ENCODE measurements at places on chromosomes 3 and 15.

DNA sequence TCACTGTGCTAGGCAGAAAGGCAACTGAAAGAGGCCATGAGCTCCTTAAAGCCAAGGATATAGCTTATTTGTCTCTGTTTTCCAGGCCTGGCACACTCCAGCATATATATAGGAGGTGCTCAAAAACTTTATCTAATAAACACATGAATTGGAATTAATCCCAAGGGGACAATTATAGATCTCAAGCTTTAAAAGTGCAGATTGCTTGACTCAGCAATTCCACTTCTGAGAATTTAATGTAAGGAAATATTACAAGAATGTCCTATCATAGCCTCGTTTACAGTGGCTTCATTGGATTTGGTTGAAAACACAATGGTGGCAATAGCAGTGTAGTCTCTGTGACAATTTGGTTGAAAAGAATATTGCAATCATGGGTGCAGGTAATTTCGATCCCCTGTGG, 267.3 kb downstream of the SHQ1 start:
- no peak for DNase-seq

- no peak for DNase-seq
These were observed 1.7 kb upstream of the TLR9 start for GRCh38 chr3:52227117-52227516.

GRCh38 chr15:27705056-27705455, 394.1 kb downstream of the OCA2 start:
- DNase-seq: no peak

DNA sequence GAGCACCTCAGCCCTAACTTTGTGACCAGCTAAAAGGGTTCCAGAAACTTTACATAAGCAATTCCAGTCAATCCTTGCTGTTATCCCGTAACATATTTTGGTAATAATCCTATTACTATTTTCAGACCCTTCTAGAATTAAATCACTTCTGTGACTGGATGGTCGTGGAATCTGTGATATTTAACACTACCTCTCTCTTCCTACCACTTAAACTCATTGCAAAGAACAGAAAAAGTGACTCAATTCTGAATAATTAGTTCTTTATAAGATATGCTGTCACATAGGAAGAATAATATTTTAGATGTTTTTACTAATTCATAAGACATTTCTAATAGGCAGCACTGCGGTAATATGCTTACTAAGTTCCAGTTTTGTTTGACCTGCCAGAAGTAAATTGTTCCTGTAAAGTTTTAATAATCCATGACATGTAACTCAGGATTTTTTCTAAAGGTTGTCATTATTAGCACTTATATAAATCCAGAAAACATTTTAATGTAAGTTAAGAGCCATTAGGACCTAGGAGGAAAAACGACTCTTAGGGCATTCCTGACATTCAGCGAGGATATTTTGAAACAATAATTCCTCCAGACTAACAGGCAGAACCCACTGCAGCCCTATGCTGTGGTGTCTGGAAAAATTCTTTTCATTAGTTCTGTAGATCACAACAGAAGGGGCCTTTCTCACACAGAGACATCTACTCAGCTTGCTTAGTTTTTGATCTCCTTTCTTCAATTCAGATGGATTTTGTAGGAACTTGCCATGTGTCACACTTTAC, 113.3 kb upstream of the MBNL1 start:
- no peak for DNase-seq

- no peak for DNase-seq
These were observed 300.3 kb downstream of the TAFA4 start for GRCh38 chr3:68631850-68632545.

DNA sequence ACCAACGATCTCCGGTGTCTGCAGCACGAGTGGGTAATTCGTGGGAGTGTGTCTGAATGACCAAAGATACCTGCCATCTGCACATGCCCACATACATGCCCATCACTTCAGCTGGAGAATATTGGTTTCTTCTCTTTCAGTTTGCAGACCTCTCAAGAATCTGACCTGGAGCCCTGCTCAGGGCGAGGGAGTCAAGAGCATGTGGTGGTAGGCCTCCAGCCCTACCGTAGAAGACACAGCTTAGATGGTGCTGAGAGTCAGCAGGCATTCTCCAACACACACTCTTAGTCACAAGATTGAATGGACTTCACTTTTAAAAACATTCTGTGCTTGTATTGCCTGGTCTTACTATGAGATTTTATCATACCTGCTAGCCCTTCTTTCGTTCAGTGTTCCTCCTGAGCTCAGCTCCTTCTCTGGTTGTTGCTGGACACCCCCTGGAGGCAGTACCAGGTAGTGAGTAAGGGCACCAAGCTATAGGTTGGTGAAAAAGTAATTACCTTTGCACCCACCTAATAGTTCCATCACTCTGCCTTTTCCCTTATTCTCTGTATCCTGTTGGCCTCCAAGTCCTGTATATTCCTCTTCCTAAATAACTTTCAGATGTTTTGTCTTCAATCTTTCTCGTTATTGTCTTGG, 252.0 kb downstream of the CACNA2D3 start:
- DNase-seq: no peak

DNA sequence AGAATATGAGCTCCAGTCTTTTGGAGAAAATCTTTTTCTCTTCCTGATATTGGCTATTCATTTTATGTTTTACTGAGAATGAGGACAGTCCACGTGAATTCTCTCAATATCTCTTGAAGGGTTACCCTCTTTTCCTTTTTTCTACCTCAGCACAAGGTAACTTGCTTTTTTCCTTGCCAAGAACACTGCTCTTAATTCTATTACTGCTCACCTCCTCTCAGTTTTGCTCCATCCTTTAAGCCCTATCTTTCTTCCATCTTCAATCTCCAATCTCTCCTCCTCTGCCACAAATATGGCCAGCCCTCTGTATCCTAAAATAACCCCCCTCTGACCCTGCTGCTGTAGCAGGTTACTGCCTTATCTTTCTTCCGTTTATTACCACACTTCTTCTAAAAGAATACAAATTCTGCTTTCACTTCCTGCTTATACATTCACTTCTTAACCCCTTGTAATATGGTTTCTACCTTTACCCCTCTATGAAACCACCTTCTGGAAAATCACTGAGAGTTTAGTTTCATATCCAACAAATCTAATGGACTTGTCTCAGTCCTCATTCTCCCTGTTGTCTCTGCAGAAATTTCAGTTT, 89.0 kb downstream of the NFKBIZ start:
- DNase-seq: no peak

GRCh38 chr3:143035466-143036211, 34.3 kb downstream of the U2SURP start:
- DNase-seq: no peak
